ENCODE measurements at places on chromosomes 6 and 20.

- no peak for DNase-seq
These were observed 48.3 kb upstream of the EEF1A1 start for GRCh38 chr6:73569121-73569520.

DNA sequence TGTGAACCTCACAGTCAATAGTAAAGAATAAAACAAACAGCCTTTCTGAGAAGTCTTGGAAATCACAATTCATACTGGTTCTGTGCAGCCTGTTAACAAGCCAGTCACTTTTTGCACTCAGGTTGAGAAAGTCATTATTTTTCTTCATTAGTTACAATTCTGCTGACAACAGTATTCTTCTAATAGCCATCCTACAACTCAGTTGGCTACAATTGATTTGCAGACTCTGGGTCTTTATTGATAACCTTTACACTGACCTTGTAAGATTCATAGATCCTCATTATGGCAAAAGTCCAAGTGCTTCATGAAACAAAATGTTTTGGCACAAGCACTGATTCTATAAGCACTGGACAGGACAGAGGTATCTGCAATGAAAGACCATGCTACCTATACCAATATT lies 34.9 kb upstream of the POPDC3 start:
- no peak for DNase-seq

DNA sequence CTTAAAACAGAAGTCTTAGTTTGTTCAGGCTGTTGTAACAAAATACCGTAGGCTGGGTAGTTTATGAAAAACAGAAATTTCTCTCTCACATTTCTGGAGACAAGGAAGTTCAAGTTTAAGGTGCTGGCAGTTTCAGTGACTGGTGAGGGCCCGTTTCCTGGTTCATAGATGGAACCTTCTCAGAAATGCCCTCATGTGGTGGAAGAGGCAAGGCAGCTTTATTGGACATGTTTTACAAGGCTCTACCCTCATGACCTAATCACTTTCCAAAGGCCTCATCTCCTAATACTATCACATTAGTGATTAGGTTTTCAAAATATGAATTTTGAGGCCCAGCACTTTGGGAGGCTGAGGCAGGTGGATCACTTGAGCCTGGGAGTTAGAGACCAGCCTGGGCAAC lies 2.4 kb downstream of the HEBP2 start:
- no peak for DNase-seq

- DNase-seq = no peak
These were observed 6.3 kb downstream of the OXT start for GRCh38 chr20:3077618-3078134.

- DNase-seq = no peak
These were observed 102.9 kb downstream of the CDH4 start for GRCh38 chr20:61354901-61355495.

GRCh38 chr20:45629496-45630100 lies at the start of gene WFDC10A:
TSS of gene WFDC10A (plus strand) at chr20:45629739. CDS start at chr20:45629814, 75 bp downstream.
- peak; percentile 35 for DNase-seq

DNA sequence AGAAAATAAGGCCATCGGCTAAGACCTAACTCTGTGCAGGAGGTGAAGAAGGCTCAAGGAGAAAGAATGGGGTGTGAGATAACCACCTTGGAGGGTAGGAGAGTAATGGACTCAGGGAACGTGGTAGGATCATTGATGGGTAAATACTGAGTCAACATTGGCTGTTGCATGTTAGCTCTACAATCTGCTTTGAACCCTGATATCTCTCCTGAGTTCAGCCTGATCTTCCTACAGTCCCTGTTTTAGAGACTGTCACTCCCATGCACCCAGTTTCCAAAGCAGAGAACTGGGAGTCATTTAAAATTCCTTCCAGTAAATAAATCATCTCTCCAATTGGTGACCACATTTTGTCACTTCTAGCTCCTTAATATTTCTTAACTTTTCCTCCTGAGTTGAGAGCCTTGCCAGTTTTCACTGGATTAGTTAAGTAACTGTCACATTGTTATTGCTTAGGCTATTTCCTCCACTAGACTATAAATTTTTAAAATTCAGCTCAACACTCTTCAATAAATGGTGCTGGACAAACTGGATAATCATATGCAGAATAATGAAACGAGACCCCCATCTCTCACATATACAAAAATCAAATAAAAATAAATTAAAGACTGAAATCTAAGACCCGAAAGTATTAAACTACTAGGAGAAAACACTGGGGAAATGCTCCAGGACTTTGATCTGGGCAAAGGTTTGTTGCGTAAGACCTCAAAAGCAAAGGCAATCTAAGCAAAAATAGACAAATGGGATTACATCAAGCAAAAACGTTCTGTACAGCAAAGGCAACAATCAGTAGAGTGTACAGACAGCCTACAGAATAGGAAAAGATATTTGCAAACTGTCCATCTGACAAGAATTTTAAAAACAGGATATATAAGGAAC lies 138.9 kb upstream of the TMEM170B start:
- DNase-seq = no peak

DNA sequence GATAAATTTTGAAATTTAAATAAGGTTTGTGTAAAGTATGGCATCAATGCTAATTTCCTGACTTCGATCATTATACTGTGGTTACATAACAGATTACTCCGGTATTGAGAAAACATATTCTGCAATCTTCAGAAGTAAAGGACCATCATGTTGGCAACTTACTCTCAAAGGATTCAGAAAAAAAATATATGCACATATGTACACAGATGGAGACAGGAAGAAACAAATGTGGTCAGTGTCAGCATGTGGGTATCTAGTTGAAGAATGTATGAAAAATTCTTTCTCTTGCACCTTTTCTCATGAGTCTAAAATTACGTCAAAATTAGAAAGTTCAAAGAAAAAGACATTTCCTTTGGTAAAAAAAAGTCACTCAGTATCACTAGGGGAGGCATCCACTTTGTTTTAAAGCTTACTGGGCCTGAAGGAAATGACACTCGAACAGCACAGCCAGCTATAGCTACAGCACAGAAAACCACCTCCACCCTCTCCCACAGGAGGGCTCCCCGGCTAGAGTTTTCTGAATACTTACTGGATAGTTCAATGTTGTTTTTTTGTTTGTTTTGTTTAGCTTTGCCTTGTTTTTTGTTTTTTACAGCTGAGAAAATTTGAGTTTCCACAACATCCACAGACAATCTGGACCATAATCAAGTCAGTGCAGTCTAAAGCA lies 317.2 kb upstream of the AGPAT4 start:
- DNase-seq = no peak

DNA sequence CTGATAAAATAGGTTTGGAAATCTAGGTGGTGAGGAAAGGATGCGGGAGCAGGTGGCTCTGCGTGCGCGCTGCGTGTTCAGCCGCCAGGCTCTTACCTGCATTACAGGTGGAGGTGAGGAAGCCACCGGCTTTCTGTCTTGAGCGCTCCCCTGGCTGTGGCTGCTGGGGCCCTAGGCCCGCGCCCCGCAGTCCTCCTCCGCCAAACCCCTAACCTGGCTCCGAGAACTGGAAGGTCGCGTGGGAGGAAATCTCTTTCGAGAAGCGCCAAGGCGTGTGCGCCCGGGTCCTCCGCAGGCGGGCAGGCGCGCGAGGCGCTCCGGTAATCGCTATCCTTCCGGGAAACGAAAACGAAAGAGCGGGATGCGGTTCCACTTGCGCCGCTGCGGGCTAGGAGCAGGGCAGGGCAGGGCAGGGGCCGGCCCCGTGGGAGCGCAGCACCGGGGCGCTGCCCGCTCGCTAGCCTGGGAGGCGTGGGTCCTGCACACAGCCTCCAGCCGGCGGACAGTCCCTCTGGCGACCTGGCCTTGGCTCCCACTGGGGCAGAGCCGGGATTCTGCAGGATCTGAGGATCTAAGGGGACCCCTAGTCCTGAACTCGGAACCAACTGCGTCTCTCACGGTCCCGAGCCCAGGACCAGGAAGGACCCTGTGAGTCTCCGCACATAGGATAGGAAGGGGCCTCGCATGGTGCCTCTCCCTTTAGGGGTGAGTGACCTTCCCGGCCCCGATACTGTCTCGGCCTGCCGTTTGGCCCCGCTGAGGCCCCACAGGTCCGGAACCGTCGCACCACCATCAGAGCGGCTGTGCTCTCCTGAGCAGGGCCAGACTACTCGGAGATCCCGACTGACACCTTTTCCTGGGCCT lies at the start of gene ETV7:
Gene ETV7 (minus strand): TSS at position 230 of the 864 bp plus-strand sequence. CDS start 128 bp downstream, at position 102.
- no peak for DNase-seq

GRCh38 chr20:47031004-47031403 lies 136.4 kb downstream of the EYA2 start:
- no peak for DNase-seq

DNA sequence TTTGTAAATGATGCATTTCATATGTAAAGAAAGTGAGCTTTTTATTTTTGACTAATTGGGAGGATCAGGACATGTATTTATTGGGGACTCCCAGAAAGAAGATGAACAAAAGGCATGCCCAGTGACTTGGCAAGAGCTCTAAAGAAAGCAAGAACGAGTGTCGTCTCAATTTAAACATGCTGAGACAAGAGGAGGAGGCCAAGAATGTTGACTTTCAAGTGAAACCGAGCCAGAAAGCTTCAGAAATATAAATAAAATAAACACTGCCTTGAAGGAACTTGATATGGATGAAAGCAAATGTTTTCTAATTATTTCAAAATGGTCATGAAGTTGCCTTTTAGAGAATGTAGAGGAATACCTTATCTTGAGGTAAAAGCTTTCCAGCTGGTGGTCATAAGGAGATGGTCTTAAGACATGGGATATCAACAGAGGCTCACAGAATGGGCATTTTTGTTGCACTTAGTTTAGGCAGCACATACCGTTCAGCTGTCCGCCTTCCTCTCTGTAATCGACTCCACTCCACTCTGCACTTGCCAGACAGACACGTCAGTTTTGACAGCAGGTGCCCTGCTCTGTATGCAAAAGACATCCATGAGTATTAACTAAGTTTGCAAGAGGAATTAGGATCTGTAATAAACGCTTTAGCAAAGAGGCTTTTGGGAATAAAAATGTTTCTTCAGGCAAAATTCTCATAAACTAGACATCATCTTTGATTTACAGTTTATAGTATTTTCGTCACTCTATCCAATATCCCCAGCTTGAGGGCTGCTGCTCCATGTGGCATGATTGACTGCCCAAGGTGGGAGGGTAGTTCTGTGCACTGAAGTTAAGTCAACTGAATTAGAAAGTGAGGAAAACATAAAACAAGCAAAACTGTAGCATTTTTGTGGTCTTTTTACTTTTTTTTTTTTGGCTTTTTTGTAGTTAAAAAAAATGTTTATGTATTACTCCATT lies 613.1 kb downstream of the PKHD1 start:
- DNase-seq = no peak

DNA sequence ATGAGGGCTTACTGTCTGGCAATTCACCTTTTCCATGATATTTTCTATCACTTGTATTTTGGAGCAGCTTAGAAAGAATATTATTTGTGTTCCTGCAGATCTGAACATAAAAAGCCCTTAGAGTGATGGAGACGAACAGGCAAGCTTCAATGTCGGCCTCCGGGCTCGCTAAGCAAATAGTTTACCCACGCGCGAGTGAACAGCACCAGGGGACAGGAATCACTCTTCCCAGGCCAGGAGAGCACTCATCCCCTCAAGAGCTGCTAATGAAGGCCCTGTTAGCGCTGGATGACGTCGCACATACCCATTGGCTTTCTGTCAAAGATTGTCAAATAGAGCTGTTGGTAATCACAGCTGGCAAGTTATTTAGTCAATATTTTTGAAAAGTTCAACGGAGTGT lies 395.7 kb downstream of the ZFAND3 start:
- DNase-seq = peak; percentile 39

GRCh38 chr6:40020166-40020565 lies 85.9 kb upstream of the MOCS1 start:
- DNase-seq = no peak

DNA sequence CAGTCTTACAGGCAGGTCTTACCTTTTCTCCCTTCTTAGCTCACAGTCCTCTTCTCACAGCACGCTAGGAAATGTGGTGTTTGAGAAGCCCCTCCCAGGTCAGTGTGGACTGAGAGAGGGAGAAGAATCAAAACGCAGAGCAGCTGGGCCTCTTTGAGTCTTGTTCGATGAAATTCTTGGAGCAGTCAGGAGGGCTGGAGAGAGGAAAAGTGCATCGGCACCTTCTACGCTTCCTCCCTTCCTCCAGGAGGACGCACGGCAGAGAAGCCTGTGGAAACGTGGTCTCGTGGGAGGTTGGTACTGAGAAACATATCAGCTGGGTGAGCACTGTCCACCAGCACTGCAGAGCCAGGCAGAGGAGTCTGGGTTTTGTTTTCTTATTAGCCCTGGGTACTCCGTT lies 52.7 kb downstream of the TXLNB start:
- no peak for DNase-seq

DNA sequence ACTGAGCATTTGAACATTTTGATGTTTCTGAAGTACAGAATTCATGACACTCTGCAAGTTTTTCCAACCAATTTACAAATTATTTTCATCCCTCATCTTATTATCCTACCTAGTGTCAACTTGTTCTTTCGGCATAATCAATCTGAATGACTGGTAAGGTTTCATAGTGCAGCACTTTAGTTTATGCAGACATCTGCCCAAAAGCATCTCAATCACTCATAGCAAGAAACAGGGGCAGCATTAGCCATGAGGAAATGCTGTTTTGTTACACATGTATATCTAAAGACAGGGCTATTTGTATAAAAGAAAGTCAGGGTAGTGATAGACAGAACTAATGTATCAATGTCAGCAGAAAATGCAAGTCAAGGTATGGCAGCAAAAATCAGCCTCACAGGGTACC lies 378.1 kb upstream of the AGPAT4 start:
- DNase-seq = no peak

DNA sequence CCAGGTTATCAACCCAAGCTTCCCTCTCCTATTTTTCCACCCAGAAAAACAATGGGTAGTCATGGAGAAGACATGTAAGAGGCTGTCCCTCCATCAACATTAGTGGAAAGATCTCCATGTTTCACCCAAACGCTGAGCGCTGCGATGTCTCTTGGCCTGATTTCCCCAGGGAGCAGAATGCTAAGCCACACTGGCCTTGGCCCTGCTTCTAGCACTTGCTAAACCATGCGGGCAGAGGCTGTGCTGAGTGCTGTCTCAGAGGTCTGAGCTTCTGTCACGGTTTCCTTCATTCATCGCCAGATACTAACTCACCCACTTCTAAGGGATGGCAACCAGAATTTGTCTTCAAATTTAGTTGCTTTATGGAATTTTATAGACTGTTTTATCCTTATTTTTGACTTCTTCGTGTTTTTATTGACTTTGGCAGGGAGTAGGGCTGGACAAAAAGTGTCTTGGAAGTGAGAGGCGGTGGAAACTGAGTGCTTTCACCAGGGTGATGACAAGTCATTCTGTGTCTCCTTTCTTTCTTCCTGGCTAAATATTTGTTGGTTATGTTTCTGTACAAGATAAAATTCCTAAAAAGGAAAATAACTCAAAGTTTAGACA lies 181.4 kb upstream of the UST start:
- no peak for DNase-seq

Data from head of caudate nucleus (tissue), 42 donors.